Adipocyte (in vitro differentiated cells): ENCODE measurements at places on chromosomes 1 and 21.

- DNase-seq: no peak
These were observed 79.0 kb upstream of the IFFO2 start for GRCh38 chr1:19035377-19036040.

DNA sequence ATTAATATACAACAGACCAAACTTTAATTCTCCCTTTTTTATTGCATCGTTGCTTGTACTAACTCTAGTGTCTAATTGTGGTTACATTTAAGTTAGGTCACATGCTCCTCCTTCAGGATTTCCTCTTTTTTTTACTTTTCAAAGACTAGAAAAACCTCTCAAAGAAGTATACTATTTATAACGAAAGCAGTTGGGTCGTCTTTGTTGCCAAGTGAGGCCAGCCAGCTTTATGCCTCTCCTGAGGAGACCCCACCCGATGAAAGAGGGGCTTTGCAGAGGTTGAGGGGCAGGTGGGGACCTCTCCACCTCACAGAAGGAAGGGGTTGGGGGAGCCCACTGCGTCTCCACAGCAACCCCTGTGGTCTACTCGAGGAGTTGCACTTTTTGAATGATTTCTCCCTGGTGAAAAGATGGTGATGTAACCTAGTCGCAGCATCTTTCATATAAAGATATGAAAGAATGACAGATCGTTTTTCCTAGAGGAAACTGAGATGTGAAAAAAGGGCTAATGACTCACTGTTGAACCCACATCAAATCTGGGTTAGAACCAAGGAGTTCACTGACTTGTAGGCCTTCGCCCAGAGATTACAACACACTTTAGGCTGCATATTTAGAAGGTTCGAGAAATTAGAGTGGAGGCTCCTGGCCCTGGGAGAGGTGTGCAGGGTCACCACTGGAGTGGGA, 6.4 kb downstream of the TGFB2 start:
- peak; percentile 73 for DNase-seq

- DNase-seq: no peak
These were observed 5.2 kb upstream of the OTUD7B start for GRCh38 chr1:150015651-150016131.

DNA sequence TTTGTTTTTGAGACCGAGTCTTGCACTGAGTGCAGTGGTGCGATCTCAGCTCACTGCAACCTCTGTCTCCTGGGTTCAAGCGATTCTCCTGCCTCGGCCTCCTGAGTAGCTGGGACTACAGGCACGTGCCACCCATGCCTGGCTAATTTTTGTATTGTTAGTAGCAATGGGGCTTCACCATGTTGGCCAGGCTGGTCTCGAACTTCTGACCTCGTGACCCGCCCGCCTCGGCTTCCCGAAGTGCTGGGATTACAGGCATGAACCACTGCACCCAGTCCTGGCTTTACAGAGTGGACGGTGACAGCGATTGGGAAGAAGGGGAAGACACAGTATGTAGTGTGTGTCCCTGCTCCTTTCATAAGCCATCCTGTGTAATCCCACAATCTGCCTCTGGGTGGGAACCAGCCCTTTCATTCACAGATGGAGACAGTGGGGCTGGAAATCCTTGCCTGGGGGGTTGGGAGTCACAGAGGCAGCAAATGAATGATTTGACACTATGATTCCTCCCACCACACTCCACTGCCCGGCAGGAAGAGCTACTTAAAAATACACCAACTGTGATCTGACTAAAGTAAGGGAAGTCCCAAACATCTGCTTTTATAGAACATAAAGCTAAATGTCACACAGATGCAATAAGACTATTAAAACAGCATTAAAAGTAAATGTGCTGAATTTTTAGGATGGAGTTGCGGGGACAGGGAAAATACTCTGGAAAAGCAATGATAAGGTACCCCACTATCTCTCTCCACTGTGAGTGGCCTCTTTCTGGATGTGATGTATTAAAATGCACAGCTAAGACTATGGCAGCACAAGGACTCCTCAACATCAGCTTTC, 4.5 kb downstream of the PARP1 start:
- peak; percentile 35 for DNase-seq

DNA sequence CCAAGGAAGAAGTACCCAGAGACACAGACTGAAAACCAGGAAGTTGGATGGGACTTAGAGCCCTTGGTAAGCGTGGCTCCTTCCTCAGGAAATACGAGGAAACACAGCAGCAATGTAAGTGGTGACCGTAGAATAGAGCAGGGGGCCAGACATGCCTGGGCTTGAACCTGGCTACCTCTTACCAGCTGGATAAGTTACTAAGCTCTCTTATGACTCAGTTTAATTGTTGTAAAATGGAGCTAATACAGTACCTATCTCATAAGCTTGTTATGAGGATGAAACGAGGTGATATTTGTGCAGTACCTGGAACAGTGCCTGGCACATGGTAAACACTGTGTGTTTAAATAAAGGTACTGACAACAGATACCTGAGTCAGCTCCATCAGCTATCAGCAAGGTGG, 19.2 kb downstream of the EBNA1BP2 start:
- DNase-seq: no peak

DNA sequence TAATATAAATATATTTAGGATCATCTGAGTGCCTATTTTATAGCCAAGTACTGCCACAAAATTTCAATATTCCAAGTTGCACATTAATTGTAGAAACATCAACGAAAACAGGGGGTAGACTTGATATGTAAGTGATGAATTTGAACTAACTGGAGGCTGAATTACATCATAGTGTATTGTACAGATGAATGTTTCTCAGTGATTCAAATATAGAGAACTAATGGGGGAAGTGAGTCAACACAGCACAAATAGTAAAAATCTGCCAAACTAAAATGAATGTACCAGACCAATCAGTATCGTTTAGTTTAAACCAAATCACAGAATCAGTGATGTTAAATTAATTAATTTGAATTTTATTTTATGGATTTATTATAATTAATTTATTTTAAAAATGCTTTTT, 42.8 kb downstream of the RTCA start:
- DNase-seq: peak; percentile 25

- DNase-seq: no peak
These were observed 4.5 kb downstream of the IVNS1ABP start for GRCh38 chr1:185312361-185313138.
